ENCODE measurements at places on chromosomes 6 and 20.

DNA sequence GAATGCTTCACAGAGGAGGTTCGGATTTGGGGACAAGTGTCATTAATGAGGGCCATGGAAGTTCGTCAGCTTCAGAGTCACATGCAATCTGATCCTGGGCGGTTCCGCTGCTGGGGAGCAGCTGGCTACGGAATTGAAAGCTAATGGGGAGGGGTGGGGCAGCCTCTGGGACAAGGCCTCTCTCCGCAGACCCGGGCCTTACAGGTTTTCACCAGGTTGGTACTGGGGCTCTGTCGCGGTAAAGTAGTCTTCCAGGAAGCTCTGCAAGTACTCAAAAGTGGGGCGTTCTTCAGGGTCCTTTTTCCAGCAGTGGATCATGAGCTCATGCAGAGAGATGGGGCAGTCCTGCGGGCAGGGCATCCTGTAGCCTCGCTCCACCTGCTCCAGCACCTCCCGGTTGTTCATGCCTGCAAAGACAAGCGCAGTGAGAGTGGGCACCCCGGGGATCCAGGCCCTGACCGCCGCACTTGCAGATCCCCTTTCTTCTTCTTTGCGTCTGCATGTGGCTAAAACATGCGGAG, 55.9 kb upstream of the TRAF3IP2 start:
- DNase-seq, result no peak

DNA sequence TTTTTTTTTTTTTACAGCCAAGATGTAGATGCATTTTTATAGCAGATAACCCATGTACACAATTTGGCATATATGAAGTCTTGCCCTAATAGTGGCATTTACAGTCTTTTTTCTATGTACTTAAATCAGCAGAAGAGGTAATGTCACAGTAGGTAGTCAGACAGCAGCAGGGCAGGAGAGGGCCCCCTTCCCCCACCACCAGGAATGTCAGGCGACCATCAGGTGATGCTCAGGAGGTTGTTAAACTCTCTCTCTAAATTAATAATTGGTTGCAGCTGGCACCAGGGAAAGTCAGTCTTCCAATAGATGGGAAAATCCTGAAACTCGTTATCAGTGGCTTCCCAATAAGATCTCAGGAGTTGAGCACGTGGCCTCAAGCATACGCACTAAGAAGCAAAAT, 188.0 kb upstream of the ADGRB3 start:
- DNase-seq, result no peak

- no peak for DNase-seq
Measured at GRCh38 chr6:169957351-169957963, 206.0 kb downstream of the ERMARD start.

- no peak for DNase-seq
Measured at GRCh38 chr20:63492982-63493381, 5.9 kb downstream of the EEF1A2 start.

DNA sequence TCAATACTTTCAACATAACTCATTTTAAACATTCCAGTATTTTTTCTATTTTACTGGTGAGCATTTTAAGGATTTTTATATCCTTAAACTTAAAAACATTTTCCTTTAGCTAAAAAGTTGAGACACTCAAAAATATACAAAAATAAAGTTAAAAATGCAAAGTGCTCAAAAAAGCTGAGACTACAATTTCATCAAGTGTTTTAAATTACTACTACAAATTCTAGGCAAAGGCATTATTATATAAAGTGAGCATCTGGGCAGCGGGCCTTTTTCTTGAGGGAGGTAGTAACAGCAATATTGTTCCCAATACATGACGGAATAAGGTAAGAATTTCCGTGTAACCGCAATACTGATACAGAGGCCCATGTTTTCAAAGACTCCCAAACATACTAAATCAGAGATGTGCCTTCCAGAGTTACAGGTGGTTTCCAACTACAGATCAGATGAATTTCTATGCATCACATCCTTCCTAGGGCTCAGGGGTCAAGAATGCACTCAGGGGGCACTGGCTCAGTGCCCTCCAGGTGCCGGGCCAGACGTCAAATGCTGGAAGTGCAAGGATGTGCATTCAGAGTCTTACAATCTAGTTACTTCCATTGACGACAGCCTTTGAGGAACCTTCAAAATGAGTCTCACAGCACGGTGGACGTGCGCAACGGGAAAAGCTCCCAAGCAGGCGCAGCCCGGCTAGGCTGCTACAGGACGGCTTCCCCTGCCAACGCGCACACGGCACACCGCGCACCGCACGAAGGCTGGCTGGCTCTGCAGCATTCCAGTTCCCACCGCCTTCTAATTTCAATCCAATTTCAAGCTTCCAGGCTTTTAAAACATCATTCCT, 1.7 kb downstream of the PHF10 start:
- no peak for DNase-seq

- no peak for DNase-seq
Measured at GRCh38 chr20:49557449-49557848, 10.5 kb downstream of the PTGIS start.

- DNase-seq, result no peak
Measured at GRCh38 chr6:143271024-143271423, 179.5 kb downstream of the ADAT2 start.

- DNase-seq, result no peak
Measured at GRCh38 chr6:57294862-57295445, 22.5 kb upstream of the PRIM2 start.

DNA sequence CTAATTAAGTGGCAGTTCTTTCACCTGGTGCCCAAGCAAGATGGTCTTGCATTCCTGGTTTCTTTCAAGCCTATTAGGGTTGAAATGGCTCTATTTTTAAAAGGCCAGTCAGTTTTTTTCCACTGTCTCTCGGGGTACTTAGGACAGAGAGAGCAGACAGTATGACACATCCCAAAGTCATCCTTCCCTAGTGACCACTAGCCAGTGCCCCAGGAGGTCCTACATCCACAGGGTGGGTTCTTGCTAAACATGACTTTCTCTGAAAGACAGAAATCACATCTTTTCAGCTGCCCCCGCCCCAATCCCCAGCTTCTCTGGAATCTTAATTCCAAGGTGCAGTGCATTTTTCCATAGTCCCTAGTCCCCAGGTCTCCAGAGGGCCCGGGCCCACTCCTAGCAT, 192.4 kb downstream of the SLC24A3 start:
- DNase-seq, result no peak

DNA sequence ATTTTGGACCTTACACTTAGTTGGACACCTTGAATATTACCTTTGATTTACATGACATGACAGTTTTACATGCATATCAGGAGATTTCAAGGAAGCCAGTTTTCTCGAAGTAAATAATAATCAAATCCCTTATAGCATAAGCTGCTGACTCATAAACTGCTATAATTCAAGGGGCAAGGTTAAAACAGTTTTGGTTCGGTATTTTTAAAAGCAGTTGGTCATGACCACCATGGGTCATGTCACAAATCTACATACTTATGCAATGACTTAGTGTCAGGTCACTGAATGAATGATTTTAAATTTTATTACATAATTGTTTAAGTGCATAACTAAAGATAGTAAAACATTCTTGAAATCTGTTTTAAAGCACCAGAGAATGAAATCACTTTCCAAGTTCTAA, 158.0 kb downstream of the DST start:
- no peak for DNase-seq

GRCh38 chr20:39893003-39893685, 795.9 kb downstream of the MAFB start:
- no peak for DNase-seq

- DNase-seq, result peak; percentile 35
Measured at GRCh38 chr20:51497542-51498467, 44.7 kb downstream of the NFATC2 start.

GRCh38 chr6:26272171-26272637, 92.8 kb upstream of the BTN3A2 start:
- no peak for DNase-seq

DNA sequence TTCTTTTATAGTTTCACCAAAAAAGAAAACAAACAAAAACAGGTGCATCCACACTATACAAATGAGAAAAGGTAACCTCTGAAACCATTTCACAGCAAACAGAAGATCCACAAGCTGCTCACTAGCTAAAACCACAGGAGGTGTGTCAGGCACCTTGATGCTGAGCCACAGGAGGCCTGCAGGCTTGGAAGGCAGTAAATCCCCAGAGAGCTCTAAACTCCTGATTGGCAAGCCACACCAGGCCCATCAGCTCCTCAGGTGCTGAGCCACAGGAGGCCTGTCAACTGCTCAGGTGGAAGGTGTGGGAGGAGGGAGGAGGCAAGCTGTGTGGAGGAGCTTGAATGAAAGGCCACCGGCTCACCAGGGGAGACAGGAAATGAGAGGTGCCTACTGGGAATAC, 273.0 kb downstream of the PKHD1 start:
- DNase-seq, result no peak

- no peak for DNase-seq
Measured at GRCh38 chr20:3275966-3276679, 37.1 kb upstream of the SLC4A11 start.

GRCh38 chr6:147675281-147675680, 166.8 kb downstream of the SAMD5 start:
- no peak for DNase-seq

DNA sequence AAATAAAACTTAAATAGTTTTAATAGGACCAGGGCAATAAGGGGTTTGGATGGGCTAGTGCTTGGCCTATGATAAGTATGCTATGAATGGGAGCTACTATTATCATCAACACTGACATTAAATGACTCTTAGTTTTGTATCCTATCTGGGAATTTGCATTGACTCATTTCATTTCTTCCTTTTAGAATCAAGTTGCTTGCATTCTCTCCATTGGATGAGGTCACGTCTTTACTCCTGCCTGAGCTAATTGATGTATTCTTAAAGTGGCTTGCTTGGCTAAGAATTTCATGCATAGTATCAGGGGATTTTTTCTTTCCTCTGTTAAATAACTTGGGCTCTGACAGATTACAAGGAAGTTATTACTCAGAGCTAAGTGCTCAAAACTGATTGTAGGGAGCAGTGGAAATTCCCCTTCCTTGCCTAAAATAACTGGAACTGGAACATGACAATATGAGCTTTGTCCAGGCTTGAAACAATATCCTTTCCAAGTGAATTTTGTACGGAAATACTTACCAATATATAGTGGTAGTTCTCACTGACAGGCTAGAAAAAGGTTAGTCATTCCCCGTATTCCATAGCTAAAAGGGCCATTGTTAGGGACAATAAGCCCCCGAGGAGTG, 169.9 kb downstream of the BCAS1 start:
- no peak for DNase-seq

- no peak for DNase-seq
Measured at GRCh38 chr20:43710370-43711044, 16.3 kb downstream of the GTSF1L start.

DNA sequence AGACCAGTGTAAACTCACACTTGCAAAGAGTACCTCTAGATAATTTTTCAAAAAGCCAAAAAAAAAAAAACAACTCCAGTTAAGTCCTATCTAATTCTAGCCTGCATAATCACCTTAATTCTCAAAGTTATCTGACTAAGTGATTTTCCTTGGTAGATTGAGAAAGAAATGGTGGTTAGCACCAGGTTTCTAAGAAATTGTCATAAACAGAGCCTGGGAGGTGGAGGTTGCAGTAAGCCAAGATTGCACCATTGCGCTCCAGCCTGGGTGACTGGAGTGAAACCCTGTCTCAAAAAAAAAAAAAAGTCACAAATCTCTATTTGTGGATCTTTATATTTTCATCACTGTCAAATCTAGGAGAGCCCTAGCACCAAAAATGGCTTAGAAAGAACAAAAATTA, 8.9 kb downstream of the FBXO5 start:
- DNase-seq, result no peak

DNA sequence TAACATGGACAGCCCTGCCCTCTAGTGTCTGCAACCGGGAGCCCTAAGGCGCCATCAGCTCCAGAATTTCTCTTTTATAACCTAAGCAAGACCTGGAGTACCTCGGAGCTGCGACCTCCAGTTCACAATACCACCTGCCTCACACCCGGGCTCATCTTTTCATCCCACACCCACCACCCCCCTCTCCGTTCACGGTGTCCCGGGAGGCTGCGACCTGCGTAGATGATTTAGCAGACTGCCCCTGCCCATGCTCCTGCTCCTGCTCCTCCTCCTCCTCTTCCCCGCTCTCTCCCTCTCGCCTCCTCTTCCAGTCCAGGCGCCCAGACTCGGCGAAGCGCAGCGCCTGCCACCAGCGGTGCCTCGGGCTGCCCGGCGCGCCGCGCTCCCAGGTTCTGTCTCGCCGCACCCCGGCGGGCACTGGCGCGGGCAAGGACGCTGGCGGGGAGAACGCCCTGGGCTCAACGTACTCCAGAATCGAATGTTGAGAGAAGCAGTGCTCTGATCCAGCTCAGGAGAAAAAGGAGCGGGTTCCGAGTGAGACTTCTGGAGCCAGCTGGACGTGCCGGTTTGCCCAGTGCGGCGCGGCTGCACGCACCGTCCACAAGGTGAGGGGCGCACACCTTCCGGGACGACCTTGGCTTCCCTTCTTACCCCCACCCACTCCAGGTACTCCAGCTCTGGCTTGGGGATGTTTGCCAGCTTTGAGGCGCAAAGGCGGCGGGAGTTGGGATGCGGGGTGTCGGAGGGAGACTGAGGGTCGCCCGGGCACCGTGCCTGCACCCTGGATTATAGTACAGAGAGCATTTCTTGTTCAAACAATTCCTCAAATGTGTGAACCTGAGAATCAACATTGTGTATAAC, at the start of gene HTR1E:
Gene HTR1E, plus strand, starts transcription at position 310 of the 861 bp plus-strand sequence. CDS start 77,807 bp downstream, outside the sequence.
- DNase-seq, result no peak

DNA sequence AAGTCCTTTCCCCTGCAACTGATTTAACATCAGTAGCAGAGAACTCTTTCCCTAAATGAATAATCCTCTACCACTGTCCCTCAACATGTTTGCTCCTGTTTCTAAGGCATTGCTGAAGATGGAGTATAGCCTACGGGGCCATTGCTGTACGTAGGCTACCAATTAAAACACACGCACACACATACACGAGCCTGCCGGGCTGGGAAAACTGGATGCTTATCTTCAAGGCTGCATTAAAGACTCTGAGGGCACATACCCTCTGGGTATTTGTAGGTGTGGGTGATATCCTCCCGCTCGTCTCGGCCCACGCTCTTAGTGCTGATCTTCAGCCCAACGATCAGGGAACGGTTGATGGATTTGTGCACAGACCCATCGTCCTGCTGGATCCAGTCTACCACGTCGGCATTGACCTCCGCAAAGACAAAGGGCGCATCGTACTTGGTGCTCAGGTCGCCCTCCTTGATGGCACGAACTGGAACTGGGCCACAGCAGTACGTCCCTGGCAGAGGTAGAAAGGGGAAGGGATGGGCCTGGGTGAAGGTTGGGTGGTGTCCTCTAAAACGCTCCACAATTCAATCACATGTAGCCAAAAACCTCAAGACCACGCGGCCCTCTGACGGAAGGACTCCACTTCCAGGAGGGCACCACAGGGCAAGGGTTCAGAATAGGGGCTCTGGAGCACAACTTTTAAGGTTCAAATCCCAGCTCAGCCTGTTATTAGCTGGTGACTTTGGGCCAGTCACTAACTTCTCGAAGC, 25.7 kb downstream of the TGM2 start:
- no peak for DNase-seq

GRCh38 chr6:162273986-162274385, 453.6 kb downstream of the PRKN start:
- no peak for DNase-seq

GRCh38 chr6:137602313-137603197, 108.4 kb upstream of the OLIG3 start:
- no peak for DNase-seq

GRCh38 chr6:145863988-145864616, 49.5 kb upstream of the FBXO30 start:
- no peak for DNase-seq
